ENCODE measurements at places on chromosomes 16 and 17. TPM values are rescaled to one million over a fixed set of nuclear protein-coding genes. Genes with fewer than 3 reads are reported as not detected.

GRCh38 chr17:42428141-42428944 lies 5.3 kb upstream of the CAVIN1 start:
- DNase-seq: peak; percentile 87

DNA sequence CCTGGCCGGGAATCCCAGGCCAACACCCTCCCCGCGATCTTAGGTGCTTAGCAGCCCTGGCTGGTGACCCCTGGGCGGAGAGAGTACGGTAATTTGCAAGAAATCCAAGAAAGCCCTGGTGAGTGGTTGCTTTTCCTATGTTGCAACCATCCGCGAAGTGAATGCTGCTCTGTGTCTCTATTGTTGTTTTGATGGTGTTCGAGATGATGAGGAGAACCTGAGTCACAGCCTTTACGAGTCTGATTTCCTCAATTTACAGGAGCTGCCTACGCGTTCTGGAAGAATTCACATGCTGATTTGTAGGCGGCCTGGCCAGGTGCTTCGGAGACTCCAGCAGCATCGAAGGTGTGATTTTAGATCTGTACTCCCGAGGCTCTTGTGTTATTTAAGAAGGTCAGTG lies 63.3 kb downstream of the TMEM235 start:
- no peak for DNase-seq

- no peak for DNase-seq
These were observed 15.4 kb downstream of the RTN4RL1 start for GRCh38 chr17:2009737-2010136.

GRCh38 chr16:23371368-23371767 lies 69.3 kb downstream of the SCNN1B start:
- no peak for DNase-seq

G6PC1 gene
- total RNA-seq: not detected

PRMT7 gene
- 56.6 TPM for total RNA-seq

KRTAP4-9 gene
- total RNA-seq: not detected

DNA sequence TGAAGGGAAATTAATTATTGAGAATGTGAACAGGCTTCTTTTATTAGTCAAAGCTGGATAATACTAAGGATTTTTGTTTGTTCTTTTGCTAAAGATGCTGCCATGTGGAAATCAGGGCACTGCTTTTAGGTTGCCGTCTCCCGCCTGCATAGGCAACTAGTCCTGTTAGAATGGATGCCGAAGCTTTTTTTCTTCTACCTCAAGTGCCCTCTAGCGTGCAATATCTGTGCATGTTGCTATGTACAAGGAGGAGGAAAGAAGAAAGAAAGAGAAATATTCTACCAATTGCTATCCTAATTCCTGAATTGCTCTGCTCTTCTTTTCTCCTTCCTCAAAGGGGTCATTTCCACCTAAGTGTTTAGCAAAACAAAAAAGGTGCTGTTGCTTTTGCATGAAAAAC lies 5.2 kb upstream of the CDH8 start:
- DNase-seq: peak; percentile 71

EFNB3 gene
- 3.7 TPM for total RNA-seq

- peak; percentile 45 for DNase-seq
These were observed 1.2 kb downstream of the JPT1 start for GRCh38 chr17:75152922-75153779.

SYT17 gene
- 17.3 TPM for total RNA-seq

GRCh38 chr17:4295686-4296085 lies 31.9 kb upstream of the ANKFY1 start:
- no peak for DNase-seq

DNA sequence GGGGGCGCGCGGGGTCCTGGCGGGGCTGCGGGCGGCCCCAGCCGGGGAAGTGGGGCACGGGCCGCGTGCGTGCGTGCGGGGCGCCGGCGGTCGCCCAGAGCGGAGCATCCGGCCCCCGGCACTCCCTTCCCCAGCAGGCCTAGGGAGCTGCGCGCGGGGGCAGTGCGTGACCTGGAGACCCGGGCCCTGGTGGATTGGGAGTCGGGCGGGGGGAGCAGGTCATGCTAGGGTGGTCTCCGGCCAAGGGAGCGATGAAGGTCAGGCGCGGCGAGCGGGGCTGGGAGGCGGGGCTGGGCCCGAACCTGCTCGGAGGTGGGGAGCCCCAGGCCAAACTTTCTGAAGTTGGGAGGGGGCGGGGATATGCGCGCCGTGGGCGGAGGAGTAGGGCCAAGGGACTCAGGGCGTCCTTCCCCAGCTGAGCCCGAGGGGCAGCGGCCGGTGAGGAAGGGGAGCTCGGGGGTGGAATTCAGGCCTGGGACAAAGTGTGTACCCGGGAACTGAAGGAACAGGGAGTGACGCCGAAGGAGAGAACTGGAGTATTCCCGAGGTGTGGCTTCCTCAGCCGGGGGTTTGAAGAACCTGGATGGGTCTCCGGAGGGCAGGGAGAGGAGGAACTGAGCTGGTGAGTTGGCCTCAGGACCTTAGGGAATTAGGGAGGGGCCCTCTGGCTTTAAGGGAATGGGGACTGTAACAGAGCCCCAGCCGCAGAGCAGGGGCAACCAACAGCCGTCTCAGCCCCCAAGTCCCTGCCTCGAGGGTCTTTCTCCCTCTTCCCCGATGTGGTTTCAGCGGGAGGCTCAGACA lies 589 bp downstream of the XYLT2 start:
- no peak for DNase-seq

DNA sequence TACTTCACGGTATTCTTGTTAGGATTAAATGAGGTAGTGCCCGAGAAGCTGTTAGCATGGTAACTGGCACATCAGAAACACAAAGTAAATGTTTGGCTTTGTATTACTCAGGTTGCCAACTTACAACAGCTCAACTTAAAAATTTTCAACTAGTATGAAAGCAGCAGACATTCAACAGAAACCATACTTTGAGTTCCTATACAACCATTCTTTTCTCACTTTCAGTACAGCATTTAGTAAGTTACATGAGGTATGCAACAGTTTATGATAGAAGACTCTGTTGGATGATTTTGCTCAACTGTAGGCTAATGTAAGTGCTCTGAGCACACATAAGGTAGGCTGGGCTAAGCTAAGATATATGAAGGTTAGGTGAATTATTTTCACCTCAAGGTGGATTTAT lies 7.7 kb downstream of the CENPN start:
- DNase-seq: no peak

GRCh38 chr16:84603140-84603816 lies 14.6 kb downstream of the COTL1 start:
- peak; percentile 26 for DNase-seq

SOX15 gene
- not detected for total RNA-seq

MON1B gene
- 6.9 TPM for total RNA-seq

DNA sequence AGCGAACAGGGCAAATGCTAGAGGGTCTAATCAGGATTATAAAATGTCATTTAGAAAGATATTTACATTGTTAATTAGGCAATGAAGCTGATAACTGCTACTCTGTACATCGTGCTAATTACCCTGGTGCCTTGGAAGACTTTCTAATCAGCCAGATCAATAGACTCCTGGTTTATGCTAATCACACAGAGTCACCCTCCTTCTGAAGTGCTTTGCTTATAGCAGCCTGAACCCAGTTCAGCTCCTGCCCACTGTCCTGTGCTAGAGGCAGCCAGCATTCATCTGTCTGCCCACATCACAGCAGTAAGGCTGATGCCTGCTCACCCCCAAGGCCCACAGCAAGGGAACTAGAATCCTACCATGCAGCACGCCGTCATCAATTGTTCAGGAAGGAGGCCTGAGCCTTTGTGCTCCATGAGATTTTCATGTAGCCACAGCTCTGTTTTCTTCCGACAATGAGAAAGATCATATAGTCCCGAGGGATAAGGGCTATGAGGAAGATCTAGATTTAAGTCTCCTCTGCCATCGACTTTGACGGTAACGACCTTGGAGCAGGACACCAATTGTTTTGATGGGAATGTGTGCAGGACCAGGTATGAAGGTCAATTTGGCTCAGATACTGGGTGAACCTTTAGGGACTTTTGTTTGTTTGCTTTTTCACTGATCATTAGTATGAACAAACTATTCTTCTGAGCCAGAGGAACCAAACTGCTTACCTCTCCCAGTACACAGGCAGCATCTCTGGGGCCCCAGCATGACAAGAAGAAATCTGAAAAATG lies 12.5 kb upstream of the LYRM9 start:
- no peak for DNase-seq

DNA sequence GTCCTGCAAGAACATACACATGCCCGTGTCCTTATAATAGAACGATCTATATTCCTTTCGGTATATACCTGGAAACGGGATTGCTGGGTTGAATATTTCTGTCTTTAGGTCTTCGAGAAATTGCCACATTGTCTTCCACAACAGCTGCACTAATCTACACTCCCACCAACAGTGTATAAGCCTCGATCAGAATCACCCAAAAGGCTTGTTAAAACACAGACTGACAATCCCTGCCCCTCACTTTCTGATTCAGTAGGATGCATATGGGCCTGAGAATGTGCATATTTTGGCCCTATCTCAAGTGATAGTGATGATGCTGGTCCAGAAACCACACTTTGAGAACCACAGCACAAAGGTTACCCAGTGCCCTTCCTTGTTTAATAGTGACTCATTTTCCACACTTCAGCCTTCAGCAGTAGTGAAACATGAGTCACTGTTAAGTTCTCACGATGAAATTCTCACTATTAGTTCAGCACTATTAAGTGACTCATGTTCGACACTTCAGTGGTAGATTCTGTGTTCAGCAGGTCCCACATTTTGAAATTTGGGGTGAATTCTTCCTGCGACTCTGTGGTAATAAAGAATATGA lies 215.6 kb downstream of the GRIN2A start:
- no peak for DNase-seq

DNA sequence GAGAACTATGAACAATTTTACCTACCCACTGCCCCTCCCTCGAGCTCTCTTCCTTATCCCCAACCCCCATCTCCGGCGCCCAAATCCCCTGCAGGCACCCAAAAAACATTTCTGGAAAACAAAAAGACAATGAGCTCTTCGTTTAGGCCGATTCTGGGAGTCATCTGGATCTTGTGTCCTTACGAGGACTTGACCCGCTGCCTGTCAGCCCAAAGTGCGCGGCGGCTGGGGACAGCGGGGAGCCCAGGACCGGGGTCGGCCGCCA lies 524 bp downstream of the STRADA start:
- no peak for DNase-seq

DNA sequence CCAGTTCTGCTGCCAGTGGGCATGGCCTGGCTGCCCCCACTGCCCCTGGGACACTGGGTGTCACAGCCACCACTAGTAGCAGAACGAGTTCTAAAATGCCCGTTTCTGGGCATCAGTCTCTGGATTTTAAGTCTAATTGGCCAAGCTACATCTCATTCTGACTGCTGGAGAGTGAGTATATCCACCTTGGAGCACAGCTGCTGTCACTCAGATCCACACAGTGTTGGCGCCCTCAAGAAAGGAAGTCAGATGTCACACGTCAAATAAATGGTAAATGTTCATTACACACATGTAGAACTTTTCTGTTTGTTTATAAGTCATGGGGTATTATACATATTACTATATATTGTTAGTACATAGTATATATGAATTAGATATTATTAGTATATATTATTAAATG lies 19.4 kb downstream of the GNGT2 start:
- no peak for DNase-seq

HOXB2 gene
- total RNA-seq: not detected

GRCh38 chr16:30902029-30902972 lies 5.9 kb downstream of the CTF1 start:
- DNase-seq: peak; percentile 50

C16orf74 gene
- total RNA-seq: 3.8 TPM

DNA sequence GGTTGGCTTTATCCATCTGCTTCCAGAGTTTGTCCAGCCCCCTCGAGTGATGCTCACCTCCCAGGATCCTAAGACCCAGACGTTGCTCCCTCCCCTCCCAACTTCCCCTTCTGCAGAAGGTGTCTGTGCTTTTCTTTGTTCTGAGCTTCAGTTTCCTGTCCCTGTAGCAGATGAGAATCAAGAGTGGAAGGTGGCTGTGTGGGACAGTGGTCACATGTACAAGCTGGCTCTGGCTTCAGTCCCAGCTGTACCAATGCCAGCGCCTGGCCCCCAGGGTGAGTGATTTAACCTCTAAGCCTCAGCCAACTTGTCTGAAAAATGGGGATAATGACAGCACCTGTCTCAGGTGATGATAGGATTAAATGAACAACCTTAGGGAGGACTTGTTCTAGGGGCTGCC lies 7.7 kb downstream of the PRR15L start:
- DNase-seq: no peak

GRCh38 chr16:82150549-82150948 lies 19.5 kb downstream of the MPHOSPH6 start:
- no peak for DNase-seq

DNA sequence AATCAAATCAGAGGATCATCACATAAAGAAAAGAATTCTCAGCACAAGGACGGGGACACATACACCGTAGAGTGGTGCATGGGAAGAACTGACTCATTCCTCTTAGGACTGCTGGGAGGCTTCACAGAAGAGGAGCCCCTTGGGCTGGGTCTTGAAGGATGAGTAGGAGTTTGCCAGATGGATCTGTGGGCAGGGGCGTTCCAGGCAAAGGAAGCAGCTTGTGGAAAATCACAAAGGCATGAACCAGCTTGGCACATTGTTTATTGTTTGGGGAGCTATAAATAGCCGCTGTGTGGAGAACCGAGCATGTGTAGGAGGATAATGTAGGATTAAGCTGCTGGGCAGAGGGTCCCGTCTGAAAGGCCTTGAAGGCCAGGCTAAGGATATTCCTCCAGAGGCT lies 5.1 kb upstream of the SLC16A11 start:
- DNase-seq: peak; percentile 66

ZMYND15 gene
- total RNA-seq: 0.11 TPM

SAMD14 gene
- not detected for total RNA-seq

GJC1 gene
- total RNA-seq: 20.9 TPM

CD300E gene
- not detected for total RNA-seq

DNA sequence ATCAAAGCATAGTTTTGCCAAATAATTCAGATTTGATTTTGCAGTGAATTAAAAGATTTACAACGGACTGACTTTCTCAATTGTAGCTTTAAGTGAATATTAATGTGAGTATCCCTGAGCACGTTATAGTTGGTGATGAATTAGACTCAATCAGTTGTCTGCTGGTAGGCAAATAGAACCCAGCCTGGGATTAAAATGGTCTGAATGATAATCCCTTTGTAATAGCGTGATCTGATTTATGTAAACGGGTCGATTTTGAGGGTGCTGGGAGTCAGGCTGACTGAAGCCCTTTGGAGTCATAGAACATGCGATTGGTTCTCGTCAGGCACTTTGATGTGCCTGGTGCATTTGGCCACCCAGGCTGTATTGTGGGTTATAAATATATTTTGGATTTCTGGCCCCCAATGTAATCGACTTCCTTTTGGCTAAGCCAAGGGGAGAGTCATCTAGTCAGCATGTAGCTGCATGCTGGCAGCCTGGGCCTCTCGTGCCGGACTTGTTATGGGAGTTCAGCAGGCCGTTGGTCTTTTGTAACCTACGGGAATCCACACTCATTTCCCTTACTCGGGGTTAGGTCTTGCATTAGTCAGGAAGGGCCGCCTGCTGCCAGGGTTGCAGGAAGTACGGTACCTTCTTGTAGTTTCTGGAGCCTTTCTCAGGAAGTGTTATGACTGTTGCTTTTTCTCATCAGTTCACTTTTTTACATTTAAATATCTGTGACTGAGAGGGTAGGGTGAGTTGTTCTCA lies 5.4 kb downstream of the PGS1 start:
- no peak for DNase-seq

MAPK7 gene
- 3.8 TPM for total RNA-seq

FLOT2 gene
- 12.6 TPM for total RNA-seq

GRCh38 chr17:36661047-36661666 lies 59.8 kb downstream of the MRM1 start:
- no peak for DNase-seq

- DNase-seq: no peak
These were observed 3.3 kb downstream of the AXIN1 start for GRCh38 chr16:349211-349610.

Measured in SK-MEL-5 (cell line).